Caki2 (cell line): ENCODE measurements at places on chromosomes 2 and 18. TPM values are rescaled to one million over a fixed set of nuclear protein-coding genes. Genes with fewer than 3 reads are reported as not detected.
A peak's percentile ranks its signal among the peaks of the same experiment; 100 is the strongest.

Gene LRATD1
- 1.2 and 1.9 TPM in 2 replicates for total RNA-seq

Gene SLC19A3
- total RNA-seq: 0.52 and 1.0 TPM in 2 replicates

Gene RPL31
- 1,520 and 1,830 TPM in 2 replicates for total RNA-seq

Gene CIB4
- total RNA-seq: not detected in 2 replicates

Gene GRB14
- total RNA-seq: 2.3 and 6.0 TPM in 2 replicates

Gene PRKCE
- total RNA-seq: 4.0 and 5.3 TPM in 2 replicates

Gene TXNDC2
- 0.23 TPM in 1 of 2 replicates, not detected in the other for total RNA-seq

Gene TRABD2A
- total RNA-seq: 0.34 and 2.6 TPM in 2 replicates

Gene AQP12B
- not detected in 2 replicates for total RNA-seq

GRCh38 chr18:37447962-37448888 lies 117.4 kb downstream of the CELF4 start:
- no peak for DNase-seq

GRCh38 chr2:224085246-224085645 lies 46.2 kb upstream of the SERPINE2 start:
- DNase-seq: peak; percentile 53

DNA sequence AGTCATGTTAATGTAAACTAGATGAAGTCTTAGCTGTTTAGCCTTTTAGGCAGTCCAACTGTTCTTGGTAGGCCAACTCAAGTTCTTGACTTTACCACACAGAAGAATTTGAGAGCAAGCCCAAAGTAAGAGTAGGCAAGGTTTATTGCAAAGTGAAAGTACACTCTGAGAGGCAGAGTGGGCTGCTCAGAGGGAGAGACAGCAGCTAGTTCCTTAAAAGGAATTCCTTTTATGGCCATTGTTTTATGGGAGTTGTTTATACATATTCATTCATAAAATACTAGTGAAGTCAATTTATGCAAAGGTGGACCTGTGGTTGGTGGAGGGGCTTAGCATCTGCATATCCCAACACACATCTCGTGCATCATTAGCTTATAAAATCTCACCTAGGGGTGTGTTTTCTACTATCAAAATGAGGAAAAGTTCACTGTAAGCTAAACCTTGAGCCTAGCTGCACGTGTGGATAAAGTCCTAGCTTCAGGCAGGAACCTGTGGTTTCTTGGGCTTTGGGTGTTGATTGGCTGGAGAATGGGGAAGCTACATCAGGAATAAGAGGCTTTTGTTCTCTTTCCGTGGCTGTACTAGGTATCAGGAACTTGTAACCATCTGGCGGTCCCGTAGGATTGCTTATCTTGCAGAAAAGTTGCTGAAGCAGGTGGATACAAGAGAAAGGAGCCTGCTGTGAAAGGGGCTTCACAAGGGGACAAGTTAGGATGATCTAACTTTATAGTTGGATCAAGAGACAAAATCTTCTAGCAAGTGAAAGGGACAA lies 110.4 kb upstream of the GULP1 start:
- DNase-seq: no peak

DNA sequence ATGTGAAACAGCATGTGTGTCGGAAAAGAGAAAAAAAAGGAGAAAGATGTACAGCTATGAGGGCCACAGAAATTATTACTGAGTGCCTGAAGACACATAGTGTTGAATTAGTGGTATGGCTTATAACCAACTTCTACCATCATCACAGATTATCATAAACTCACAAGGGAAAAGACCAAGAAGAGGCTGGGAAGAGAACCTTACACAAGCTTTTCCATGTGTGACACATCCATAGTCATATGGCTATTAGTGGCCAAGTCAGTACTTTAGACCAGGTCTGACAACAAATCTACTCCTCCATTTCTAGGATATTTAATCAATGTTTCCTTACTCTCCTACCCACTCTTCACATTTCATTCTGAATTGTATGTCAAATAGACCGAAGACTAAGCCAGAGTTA lies 3.5 kb upstream of the GALNT5 start:
- DNase-seq: no peak

DNA sequence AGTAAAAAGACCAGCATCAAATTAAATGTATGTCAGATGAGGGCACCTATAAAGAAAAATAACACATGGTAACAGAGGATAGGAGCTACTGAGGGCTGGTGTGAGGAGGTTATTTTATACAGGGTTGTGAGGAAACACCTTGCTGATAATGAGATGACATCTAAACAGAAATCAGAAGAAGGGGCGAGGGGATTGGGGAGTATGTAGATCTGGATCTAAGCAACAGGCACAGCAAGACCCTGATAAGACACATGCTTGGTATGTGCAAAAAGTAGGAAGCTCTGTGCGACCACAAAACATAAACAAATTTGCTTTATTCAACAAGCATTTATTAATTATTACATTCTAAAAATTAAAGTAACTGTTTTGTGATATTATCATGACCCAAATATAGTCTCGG lies 295.4 kb downstream of the ZEB2 start:
- no peak for DNase-seq

GRCh38 chr2:56985609-56986008 lies 801.8 kb downstream of the CCDC85A start:
- DNase-seq: no peak

- DNase-seq: no peak
Observed at GRCh38 chr2:65053199-65053598, 3.0 kb upstream of the CEP68 start.

DNA sequence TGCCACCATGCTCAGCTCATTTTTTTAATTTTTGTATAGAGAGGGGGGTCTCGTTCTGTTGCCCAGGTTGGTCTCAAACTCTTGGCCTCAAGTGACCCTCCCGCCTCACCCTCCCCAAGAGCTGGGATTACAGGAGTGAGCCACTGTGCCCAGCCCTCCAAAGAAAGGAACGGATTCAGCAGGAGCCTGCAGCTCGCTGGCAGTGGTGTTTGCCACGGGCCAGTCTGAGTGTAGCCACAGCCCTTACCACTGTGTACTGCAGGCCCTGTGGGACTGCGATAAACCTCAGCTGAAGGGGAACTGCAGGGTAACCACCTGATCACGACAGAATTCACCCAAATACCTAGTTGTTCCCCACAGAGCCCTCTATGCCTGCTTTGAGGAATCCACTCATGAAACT lies 6.8 kb downstream of the COPS9 start:
- DNase-seq: no peak

DNA sequence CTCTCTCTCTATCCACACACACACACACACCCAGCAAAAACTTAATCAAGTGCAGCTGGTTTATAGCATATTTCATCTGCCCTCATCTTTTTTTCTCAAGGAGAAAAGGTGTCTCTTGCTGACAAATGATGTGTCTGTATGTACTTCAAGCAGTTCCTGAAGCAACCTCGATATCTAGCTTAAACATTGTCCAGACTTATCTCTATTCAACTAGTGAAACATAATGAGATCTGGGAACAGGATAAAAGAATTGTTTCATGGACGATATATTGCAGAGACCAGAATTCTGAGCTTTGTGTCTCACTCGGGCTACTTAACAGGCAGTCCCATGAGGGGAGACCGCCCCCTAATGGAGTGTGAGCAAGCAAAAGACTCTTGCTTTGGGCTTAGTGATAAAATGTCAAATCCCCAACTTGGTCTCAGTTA lies 929.2 kb upstream of the SOX11 start:
- DNase-seq: peak; percentile 12

- no peak for DNase-seq
Observed at GRCh38 chr2:225501022-225501421, 101.5 kb downstream of the NYAP2 start.

GRCh38 chr2:99079226-99079625 lies 62.3 kb upstream of the C2orf15 start:
- no peak for DNase-seq

DNA sequence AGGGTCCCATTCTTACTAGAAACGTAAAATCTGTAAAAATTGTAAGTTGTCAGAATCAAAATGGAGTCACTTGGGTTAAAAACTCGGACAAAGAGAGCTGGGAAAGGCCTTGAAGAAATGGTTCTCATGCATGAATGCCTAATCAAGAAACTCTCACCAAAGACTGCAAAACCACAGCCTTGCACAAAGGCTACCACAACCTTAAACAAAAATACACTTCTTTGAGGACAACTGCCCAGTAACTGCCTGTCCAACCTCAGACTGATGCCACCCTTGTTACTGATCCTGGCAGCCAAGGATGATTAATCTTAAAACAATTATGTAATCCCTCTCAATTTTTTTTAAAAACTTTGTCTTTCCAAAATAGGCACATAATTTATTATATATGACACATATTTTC lies 299.3 kb downstream of the CCDC85A start:
- no peak for DNase-seq

- no peak for DNase-seq
Observed at GRCh38 chr2:104444889-104445288, 409.0 kb upstream of the POU3F3 start.

GRCh38 chr18:65704046-65704445 lies 46.8 kb upstream of the CDH7 start:
- no peak for DNase-seq

GRCh38 chr18:55672574-55673361 lies 84.8 kb upstream of the TCF4 start:
- no peak for DNase-seq

- no peak for DNase-seq
Observed at GRCh38 chr2:241603686-241604085, 33.3 kb downstream of the THAP4 start.

DNA sequence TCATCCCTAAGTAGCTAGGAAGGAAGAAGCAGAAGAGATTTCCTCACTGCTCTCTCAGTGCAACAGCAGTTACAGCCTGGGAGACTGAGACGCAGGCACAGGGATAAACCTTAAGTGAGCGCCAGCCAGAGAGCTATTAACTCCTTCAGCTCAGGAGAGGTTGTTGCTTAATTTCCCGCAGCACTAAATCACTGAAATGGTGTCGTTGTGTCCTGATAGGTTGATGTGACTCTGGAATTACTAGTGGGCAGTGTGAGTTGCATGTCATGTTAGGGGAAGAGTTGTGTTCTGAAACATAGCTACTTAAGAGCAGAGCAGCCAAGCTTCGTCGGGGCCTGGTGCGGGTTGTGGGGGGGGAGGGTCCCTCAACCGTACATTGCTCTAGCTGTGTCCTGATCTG lies 225.8 kb downstream of the NAPG start:
- no peak for DNase-seq

DNA sequence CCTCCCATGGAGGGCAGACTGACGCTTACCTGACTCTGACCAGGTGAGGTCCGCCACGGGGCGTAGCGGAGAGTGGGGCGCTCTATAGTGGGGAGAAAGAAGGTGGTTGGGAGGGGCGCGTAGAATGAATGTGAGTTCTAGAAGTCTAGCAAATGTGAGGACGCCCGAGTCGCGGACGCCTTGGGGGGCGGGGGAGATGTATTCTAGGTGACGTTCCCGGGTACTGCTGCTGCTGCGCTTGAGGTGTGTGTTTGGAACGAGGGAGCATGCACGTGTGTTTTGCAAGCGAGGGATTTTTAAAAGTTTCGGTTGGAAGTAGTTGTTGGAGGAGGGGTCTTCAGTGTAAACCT lies 758 bp downstream of the RIF1 start:
- DNase-seq: no peak

DNA sequence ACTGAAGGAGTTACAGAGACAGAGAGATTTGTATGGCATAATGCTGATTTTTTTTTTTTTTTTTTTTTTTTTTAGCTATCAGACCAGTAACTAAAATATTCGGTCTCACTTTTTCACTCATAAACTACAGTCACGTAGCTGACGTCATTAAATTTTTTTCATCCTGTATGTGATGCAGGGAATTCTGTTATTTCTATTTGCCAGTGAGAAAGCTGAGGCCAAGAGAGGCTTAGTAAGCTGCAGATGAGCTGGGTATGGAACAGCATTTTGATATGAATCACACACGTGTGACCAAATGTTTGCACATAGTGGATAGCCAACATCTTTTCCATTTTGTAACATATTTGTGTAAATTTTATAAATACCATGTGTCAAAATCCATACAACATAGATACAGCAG lies 79.1 kb upstream of the EPB41L3 start:
- no peak for DNase-seq
